ENCODE measurements at places on chromosomes 16 and 17.

- DNase-seq = no peak
Measured at GRCh38 chr17:26773189-26774188, 520.4 kb upstream of the WSB1 start.

GRCh38 chr17:53039981-53040380 lies 782.7 kb upstream of the KIF2B start:
- no peak for DNase-seq

DNA sequence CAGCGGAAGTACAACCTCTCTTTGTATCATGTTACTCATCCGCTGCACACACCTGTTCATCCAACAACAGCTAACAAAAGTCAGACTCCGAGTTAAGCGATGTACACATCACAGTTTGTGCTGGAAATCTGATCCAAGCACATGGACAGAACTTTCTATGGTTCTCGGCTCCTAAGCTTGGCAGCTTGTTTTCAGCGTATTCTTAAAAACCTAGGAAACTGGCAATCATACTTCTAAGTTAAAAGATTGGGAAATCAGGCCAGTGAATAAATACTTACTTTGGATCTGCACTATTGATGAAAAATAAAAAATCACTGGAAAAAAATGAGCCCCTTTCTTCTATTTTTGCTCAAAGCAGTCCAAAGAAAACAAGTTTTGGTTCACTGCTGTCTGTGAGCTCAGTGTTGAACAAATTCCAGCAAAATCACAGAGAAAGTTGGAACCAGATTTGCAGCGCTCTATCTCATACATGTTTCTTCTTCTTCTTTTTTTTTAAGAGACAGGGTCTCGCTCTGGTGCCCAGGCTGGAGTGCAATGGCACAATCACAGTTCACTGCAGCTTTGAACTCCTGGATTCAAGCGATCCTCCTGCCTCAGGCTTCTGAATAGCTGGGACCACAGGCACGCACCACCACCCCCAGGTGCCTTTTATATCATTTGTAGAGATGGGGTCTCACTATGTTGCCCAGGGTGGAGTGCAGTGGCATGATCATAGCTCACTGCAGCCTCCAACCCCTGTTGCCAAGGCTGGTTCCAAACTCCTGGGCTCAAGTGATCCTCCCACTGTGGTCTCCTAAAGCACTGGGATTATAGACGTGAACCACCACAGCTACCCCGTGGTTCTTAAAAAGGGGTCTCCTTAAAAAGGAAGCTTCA lies 71.6 kb upstream of the CREBBP start:
- no peak for DNase-seq

DNA sequence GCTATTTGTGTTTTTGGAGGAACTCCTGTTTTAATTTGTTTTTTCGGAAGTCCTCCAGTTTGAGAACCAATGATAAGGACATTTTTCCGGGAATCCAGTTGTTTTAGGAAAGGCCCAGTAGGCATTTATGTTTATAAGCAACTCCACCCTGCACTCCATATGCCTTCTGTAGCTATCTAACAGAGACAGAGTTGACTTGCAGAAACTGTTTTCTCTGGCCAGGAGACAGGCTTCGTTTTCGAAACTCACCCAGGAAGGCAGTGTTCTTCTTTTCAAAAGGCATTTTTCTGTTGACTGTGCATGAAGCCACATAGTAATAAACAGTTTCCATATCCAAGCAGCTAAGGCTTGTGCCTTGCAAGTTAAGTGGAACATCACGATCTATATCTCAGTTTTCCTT lies 587.1 kb downstream of the WWOX start:
- no peak for DNase-seq

- no peak for DNase-seq
Measured at GRCh38 chr17:6548034-6548433, 8.3 kb downstream of the PITPNM3 start.

DNA sequence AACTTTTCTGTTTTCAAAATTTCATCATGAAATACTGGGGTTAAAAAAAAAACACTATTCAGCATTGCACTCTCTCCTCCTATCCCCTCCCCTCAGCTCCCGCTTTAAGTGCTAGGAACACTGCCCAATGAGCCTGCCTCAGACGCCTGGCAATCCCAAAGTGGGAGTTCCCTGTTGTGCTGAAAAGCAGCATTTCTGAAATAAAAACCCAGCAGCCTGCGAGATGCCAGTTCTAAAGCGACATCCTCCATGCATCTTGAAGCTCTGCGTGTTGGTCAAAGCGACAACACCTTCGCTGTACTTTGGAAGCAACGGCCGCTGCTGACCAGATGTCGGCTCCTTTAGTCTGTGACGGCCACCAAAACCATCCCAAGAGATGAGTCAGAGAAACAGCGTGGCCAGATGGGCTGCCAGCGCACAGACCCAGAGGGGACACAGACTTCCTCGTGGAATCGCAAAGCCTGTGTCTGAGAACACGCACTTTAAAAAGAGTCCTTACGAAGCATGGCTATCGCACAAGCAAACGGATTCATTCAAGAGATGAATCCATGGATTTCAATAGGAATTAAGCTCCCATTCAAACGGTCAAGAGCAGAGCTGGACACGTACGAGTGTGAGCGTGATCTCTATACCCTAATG lies 32.8 kb downstream of the FBXO31 start:
- DNase-seq = no peak

- no peak for DNase-seq
Measured at GRCh38 chr17:55709984-55710383, 12.7 kb downstream of the TMEM100 start.

DNA sequence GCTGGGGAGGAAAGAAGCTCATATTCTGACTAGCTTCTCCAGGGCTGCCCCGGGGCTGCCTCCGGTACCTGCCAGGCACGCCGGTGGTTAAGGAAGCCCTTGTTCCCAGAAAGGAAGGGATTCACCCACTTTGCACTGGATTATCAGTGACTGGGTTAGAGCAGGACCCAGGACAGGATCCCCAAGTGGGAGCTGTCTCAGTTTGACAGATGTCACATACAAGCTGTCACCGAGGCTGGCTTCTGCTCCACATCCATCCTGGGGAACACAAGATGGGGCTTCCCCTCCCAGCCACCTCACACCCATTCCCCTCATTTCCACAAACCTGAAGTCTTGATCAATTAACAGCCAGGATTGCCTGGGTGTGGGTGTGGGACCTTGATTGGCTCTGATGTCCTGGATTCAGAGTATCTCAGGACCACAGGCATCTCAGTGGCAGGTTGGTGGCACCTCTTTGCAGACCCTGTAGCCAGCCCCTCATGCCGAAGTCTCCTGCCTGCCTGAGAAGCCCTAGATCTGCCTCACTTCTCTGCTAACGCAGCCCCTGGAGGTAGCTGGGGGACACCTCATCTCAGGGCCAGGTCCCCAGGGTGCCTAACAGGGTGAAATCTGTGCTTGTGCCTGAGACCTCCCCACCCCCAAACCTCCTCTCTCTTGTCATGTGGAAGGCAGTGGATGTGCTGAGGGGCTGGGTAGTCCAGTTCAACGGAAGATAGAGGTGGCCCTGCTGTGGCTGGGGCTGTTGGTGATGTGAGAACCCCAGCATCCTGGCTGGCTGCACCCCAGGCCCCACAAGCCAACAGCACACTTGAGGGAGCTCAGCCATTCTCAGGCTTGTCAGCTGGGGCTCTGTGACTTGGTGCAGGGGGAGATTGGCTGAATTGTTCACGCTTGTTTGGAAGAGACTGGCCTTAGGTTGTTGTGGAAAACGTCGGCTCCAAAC lies 1.4 kb downstream of the CACNG5 start:
- DNase-seq = no peak

- DNase-seq = no peak
Measured at GRCh38 chr17:9957244-9957643, 52.2 kb upstream of the RCVRN start.

DNA sequence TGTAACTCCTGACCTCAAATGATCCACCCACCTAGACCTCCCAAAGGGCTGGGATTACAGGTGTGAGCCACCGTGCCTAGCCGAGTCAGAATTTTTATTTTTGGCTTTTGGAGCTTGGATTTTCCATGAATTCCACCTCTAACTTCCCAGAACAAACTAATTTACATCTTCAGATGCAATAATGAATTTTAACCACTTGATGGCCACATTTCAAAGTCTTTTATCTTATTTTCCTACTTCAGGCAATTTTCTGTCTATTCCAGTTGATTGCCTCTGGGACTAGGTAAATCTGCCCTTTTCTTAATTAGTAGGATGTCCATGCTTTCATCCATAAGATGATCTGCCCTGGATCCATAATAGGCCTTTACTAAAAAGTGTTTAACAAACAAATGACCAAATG lies 156.4 kb upstream of the ANKFN1 start:
- DNase-seq = no peak

DNA sequence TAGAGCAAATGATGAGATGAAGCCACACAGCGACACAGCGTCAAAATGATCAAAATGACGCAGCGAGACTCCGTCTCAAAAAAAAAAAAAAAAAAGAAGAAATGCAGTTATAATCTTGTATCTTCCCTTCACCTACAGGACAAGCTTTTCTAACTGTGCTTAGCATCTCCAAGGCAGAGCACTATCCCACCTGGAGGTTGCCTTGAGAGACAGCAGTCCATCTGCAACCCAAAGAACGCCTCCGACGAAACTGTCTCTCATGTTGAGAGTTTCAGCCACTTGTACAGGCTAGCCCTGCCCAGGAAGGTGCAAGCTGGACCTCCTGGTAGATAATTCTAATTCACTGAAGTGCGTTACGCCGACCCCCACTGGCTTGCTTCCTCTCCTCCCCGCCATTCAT lies 46.7 kb upstream of the GCSH start:
- no peak for DNase-seq

DNA sequence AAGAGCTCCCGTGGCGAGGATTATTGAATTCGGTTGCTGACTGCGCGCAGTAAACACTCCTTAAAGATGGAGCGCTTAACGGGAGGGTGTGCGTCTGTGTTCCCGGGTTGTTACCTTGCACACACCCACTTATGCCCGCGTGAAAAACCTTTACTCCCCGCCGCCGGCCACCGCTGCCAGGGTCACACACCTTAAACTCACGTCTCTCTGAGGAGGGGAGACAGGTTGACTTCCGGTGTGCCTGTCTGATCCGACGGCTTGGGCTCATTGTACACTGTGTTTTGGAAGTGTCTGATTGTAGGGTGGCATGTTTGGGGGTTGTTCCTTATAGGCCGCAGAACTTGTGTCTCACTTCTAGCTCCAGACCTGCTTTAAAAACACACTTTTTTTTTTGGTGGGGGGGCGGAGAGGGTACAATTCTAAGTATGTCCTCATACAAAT lies 66.8 kb downstream of the KPNA2 start:
- DNase-seq = no peak

- DNase-seq = no peak
Measured at GRCh38 chr17:74180336-74180735, 23.1 kb upstream of the RPL38 start.

- DNase-seq = no peak
Measured at GRCh38 chr17:36545077-36545464, 352 bp downstream of the GGNBP2 start.

DNA sequence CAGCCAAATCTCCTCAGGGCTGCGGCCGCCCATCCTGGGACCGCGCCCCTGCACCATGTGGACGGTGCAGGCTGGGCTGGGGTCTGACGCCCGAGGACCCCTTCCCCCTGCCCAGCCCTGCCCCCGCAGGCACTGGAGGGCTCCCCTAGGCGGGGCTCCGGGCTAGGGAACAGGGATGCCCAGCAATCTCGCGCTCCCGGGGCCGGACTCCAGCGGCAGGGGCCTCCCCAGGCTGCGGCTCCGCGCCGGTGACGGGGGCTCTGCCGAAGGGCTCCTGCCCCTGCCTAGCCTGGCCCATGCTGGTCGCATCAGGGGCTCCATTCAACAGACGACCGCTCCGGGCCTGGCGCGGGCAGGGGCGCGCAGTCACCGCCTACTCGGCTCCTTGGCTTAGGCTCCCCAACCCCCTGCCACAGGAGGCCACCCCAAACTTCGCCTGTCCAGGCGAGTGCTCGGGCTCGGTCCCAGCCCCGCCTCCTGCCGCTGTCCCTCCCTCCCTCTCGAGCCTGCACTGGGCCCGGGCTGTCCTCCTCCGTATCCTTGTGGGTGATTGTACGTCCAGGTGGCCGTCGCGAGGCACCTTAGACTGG lies 27.4 kb upstream of the ADORA2B start:
- DNase-seq = no peak

- no peak for DNase-seq
Measured at GRCh38 chr17:63447471-63448009, 1.4 kb upstream of the CYB561 start.

DNA sequence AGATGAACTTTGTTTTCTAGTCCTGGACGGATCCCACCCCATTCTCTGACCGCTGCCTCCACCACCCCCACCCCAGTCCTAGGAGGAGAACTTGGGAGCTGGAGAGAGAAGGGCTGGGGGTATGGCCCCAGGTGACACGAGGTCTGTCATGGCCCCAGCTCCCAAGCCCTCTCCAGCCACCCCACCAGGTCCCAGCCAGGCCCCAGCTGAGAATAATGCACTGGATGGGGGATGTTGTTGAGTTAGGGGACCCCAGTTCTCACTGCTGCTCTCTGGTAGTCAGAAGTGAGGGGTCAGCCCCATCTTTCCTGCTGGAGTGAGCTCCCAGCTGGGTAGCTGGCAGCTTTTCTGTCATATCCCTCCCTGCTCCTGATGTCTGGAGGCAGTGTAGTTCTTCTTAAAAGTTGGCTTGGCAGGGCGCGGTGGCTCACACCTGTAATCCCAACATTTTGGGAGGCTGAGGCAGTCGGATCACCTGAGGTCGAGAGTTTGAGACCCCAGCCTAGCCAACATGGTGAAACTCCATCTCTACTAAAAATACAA lies 4.6 kb upstream of the COL1A1 start:
- no peak for DNase-seq

GRCh38 chr17:3852561-3852960 lies 6.5 kb upstream of the NCBP3 start:
- DNase-seq = no peak

DNA sequence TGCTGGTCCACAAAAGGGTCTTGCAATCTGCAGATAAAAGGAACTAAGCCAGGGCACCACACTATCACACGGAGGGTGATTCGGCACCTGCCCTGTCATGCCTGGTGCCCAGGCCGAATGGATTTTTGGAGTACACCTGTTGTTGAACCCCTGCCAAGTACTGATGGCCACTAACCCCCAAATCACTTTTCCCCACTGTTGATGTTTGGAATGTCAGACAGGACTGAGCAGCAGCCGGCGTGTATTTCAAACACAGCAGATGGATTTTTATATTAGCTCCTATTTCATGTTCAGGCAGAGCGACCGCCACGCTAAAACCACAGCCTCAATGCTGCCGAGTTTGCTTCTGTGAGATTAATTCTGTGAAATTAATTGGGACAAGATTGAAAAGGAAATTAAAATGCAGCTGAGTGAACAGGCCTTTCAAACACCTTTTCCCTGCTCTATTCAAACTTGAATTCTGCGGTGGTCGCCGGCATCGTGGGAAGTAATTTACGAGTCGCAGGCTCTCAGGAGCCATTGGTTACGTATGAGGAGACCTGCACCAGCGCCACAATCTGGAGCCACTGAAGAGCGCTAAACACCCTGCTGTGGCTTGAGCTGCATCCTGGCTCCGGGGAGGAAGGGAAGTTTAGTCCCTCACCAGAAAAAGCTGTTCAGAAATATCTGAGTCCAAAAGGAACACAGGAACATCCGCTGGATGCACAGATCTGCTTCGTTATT lies 48.5 kb downstream of the SNX11 start:
- no peak for DNase-seq

GRCh38 chr17:63458478-63458877 lies 12.4 kb upstream of the CYB561 start:
- no peak for DNase-seq

GRCh38 chr16:7436306-7436705 lies 103.7 kb downstream of the RBFOX1 start:
- DNase-seq = no peak

- DNase-seq = no peak
Measured at GRCh38 chr16:75252049-75252864, 833 bp upstream of the BCAR1 start.

Measured in renal cortical epithelial cell (primary cell).